ENCODE measurements at places on chromosomes 1 and 21.

- no peak for DNase-seq
Observed at GRCh38 chr1:151820940-151821339, 10.7 kb downstream of the RORC start.

DNA sequence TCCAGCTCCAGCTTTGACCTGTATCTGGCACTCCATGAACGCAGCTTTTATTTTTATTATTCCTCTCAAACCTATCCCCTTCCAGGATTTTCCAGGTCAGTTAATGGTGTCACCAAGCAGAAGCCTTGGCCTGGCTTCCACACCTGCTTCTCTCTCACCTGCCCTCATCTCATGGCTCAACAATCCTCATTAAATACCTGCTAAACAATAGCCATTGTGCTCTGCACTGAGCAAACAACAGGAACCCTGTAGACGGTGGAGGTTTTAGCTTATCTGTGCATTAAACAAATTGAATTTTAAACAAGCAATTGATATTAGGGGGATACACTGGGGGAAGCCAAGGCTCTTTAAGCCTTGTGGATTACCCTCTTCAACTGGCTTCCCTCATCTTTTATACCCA, 15.3 kb downstream of the PYCR2 start:
- DNase-seq: no peak

GRCh38 chr1:59125676-59126320, 171.1 kb upstream of the FGGY start:
- no peak for DNase-seq

DNA sequence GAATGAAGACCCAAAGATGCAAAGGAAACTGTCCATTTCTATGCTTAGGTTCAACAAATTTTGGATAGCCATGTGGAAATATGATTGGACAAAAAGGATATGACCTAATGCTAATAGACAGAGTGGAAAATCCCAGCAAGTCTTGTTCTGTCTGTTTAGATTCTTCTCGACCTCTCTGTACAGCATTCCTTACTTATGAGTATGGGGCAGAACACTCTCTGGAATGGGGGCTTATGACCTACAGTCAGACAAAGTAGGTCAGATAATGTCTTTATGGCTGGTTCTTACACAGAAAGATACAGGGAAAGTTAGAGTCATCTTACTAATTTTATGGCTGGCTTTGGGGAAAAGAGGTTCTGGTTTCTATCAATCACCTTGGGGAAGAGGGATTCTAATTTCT, 2.8 kb downstream of the GCSAML start:
- no peak for DNase-seq

DNA sequence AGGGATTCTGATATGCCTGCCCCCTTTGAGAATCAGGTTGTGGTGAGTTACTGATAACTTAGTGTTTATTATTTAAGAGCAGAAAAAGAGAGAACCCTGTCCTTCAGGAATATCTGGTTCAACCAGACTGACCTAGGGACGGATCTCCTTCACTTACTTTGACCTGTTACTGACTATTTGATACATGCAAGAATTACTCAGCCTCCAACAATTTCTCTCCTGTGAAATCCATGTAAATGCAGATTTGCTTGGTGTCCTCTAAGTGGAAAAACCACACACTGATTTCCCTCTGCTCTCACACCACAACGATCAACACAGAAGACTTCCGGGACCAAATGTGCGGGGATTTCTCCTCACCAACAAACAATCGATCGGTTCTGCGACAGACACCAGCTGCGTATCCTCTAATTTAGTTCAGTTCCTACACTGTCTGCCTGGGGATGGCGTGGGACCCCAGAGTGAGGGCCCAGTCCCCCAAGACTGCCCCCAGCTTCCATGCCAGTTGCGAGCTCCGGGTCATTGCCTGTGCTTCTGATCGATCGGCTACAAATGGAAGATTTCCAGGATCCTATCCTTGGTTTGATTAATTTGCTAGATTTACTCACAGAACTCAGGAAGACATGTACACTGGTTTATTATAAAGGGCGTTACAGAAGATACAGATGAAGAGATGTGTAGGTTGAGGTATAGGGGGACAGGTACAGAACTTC, 51.7 kb downstream of the BACE2 start:
- no peak for DNase-seq

GRCh38 chr1:83060221-83060620, 938.7 kb downstream of the TTLL7 start:
- no peak for DNase-seq

DNA sequence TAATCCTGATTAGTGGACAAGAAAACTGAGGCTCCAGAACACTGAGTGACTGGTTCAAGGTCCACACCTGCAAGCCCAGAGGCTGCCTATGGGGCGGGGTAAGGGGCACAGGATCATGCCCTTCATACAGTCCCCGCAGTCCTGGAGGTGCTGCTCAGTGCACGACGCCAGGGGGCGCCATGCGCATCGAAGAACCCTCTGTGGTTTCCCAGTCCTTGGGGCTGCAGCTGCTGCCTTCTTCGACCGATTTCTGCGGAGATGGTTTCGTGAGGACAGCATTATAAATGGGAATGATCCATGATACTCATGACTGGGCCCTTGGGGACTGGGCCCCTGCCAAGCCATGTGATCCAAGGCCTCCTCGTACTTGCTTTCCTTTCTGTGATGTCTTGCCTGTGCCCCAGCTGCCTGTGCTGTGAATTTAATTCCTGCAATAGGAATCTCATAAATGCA, 37.1 kb upstream of the ARHGEF10L start:
- peak; percentile 73 for DNase-seq

DNA sequence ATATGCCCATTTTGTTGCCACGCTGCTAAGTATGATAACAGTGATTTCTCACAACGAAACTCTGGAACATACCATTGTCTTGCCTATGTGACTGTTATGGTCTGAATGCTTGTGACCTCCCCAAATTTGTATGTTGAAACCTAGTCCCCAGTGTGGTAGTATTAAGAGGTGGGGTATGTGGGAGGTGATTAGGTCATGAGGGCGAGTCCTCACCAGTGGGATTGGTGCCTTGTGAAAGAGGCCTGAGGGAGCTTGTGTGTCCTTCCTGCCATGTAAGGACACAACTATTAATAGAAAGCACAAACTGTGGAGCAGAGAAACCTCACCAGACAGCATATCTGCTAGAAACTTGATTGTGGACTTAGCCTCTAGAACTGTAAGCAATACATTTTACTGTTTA, 84.6 kb downstream of the SELENOF start:
- no peak for DNase-seq

DNA sequence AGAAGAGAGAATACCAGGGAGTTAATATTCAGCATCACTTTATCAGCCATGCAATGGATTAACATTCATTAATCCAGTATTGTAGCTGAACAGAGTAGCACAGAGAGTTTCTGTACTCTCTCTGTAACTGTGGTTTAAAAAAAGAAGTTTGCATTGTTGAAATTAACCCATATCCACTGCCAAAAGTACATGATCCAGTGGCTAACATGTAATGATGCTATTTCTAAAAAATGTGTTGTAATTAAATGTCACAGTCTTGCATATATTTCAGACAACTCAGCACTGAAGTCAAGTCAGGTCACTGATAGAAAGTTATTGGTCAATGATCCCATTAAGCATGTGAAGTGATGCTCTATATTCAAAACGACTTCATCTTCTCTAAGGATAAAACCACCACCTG, 141.3 kb downstream of the NRIP1 start:
- DNase-seq: no peak

DNA sequence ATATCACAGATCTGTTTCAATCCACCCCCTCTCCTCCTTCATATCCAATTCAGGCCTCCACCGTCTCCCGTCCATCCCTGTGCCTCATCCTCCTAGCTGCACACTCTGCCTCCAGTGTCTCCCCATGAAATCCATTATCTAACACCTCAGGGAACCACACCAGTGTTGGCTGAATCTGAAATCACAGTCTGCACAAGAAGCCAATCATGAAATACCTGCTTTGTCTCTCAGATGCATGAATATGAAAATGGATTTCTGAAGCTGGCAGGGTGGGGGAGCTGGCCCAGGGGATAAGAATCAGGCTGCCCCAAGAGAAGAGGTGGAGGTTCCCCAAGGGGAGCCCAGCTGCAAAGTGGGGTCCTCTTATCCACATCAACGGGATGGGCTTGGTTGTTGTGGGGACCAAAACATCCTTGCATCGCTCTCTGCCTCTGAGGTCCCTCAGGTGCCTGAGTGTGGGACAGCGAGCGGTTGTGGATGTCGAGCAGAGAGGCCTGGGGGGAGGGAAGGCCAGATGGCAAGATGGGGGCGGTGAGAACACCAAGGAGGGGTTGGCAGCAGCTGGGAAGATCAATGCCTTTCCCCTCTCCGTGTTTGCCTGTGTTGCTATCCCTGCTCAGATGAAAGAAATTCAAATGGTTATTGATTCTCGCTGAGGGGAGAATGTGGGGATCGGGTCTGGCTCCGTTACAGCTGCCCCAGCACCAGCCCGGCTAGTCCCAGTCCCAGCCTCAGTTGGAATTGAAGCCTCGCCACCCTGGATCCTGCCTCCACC, 237.3 kb upstream of the POU3F1 start:
- no peak for DNase-seq

DNA sequence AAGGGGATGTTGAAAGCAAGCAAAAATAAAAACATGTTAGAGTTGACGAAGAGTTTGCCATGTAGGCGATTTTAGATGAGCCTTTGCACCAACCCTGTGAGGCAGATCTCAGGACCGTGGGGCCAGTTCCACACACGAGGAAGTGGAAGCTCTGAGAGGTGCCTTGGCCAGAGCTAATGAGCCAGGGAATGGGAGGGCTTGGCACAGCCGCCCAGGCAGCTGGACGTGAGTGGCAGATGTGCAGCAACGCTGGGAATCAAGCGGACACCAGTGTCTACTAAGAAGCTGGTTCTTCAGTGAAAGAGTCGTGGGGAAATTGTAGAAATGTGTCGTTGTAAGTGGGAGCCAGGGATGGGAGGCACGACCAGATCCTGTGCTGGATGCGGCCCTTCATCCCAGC, 58.9 kb upstream of the COL6A1 start:
- peak; percentile 38 for DNase-seq

- no peak for DNase-seq
Observed at GRCh38 chr21:42636520-42637266, 16.7 kb upstream of the PDE9A start.

DNA sequence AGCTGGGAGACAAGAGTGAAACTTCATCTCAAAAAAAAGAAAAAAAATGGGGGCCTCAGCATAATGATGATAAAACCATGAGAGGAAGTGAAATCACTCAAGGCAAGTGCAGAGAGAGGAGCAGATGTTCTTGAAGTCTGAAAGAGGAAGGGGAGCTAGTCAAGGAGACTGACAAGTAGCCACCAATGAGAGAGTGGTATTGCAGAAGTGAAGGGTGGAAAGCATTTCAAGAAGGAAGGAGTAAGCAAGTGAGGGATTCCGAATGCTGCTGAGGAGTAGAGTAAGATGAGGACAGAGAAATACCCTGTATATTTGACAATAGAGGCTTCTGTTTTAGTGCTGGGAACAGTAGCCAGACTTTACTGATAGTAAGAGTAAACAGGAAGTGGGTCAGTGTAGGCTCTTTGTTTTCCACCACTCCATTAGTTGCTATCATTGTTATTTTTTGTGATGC, 2.9 kb downstream of the TATDN3 start:
- peak; percentile 85 for DNase-seq

DNA sequence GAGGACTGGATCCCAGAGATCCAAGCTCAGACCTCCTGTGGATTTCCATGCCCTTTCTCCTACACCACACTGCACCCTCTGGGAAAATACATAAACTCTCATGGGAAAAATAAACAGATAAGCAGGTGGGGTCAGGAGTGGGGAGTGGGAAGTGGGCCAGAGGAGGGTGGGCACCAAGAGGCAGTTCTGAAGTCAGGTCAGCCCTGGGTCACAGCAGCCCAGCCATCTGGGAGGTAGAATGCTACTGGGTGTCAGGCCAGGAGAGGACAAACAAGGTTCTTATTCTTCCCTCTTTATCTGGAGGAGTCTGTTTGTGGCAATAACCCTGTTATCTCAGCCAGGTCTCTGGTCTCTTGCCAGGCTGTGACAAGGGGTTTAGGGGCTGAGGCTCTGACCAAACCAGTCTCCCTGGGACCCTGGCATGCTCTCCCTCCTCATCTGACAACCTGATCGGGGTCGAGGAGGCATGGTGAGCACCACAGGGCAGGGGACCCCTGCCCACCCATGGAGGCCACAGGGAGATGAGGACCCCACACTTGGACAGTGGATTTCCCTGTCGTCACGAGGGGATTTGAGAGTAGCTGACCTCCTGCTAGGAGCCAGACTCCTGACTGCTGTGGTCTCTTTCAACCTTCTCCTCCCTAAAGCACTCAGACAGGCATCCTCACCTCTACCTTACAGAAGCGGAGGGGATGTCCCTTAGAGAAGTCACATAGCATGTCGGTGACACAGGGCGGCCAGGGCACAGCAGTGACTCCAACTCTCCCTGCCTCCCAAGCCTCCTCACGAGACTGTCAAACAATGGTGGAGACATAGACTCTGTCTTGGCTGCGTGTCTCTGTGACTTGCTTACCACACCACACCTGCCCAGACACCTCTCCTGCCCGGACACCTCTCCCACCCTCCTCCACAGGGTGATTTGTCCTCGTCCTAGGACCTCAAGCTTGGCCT, 51.3 kb upstream of the IFFO2 start:
- no peak for DNase-seq

DNA sequence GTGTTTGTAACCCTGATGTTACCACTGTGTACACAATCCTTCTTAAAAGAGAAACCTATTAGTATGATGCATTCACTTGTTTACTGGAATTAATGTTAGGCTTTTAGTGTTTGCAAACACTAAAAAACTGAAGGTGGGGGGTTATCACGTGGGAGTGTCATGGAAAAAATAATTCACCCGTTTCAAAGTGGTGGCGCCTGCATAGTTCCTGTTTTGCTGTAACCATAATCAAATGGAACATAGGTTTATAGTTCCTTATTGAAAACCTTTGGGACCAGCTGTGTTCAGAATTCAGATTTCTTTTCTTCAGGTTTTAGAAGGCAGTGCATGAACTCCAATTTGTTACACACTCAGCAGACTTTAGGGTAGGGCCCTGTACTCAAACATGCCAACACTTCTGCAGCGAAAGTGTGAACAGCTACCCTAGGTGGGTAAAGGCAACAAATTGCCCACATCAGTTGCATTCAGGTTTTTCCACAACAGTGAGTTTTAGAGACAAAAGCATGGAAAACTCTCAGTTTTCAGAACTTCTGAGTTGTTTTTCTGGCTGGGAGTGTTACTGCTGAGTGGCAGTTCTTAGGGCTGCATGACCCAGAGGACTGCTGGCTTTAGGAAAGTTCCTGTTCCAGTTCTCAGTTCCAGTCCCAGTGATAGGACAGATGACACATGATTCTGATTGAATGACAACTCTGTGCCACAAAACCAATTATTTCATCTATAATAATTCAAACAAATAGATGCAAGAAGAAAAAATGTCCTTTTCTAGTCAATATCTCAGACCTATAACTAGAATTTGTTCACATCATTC, 29.1 kb upstream of the IVNS1ABP start:
- DNase-seq: peak; percentile 36

DNA sequence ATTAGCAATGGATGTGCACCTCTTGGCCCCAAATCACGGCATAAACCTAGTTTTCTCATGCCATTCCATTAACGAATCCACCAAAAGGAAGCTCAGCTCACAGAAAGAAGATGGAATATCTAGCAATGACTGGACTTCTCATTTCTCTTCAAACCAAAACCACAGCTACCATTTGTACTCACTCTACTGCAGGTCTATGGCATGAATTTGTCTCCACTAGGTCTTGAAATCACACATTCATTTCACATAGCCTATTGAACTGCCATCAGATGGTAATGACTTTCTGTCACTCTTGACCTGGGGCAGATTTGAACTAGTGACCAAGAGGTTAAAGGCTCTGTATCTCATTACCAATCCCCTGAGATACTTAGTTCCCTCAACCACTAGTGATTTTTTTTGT, 382.7 kb downstream of the DPYD start:
- DNase-seq: no peak
